Activated naive CD4-positive, alpha-beta T cell treated with anti-CD3 and anti-CD28 coated beads, Interleukin-2, amount 10 ng/mL, durations not matched to agents 5 hours and 36 hours (primary cell): ENCODE measurements at places on chromosomes 7 and 10. TPM values are rescaled to one million over a fixed set of nuclear protein-coding genes. Genes with fewer than 3 reads are reported as not detected.

WDFY4 gene
- total RNA-seq: 2.9 TPM

NEURL1 gene
- total RNA-seq: 1.1 TPM

MYH16 gene
- not detected for total RNA-seq

FOXI2 gene
- not detected for total RNA-seq

TAS2R4 gene
- 1.1 TPM for total RNA-seq

TRIM24 gene
- total RNA-seq: 23.1 TPM
